ENCODE measurements at places on chromosomes 3 and 15.

DNA sequence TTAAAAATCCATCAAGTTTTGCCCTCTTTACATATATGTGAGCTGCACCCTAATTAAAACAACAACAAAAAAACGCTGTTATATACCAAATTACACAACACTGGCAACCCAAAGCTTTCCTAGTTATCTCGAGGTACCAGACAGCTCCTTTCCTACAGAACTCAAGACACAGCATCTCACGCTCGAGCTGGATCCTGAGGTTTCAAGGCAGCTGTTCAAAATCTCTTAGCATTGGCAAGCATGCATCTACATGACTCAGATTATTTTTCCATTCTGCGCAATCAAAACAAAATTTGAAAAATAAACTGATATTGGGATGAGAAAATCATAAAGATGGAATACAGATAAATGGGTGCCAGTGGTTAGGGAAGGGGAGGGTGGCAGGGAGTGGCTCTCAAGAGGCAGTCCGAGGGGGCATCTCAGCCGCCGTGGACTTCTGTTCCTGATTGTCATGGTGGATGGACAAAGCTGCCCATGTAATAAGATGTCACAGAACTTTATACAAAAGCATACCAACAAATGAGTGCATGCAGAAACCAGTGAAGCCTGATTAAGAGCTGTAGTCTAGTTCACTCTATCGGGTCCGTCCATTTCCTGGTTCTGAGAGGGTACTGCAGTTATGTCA, 91.5 kb downstream of the ADAMTS17 start:
- no peak for DNase-seq

DNA sequence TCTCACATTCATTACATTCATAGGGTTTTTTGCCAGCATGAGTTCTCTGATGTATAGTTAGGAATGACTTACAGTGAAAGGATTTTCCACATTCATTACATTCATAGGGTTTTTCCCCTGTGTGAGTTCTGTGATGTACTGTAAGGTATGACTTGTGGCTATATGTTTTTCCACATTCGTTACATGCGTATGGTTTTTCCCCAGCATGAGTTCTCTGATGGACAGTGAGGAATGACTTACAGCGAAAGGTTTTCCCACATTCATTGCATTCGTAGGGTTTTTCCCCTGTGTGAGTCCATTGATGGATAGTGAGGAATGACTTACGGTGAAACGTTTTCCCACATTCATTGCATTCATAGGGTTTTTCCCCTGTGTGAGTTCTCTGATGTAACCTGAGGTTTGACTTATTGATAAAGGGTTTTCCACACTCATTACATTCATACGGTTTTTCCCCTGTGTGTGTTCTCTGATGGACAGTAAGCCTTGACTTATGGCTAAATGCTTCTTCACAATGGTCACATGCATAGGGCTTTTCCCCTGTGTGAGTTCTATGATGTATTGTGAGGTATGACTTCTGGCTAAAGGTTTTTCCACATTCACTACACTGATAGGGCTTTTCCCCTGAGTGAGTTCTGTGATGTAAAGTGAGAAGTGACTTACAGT, 47.4 kb downstream of the ZNF717 start:
- no peak for DNase-seq

GRCh38 chr3:74789111-74789510, 174.7 kb upstream of the CNTN3 start:
- DNase-seq, result no peak

DNA sequence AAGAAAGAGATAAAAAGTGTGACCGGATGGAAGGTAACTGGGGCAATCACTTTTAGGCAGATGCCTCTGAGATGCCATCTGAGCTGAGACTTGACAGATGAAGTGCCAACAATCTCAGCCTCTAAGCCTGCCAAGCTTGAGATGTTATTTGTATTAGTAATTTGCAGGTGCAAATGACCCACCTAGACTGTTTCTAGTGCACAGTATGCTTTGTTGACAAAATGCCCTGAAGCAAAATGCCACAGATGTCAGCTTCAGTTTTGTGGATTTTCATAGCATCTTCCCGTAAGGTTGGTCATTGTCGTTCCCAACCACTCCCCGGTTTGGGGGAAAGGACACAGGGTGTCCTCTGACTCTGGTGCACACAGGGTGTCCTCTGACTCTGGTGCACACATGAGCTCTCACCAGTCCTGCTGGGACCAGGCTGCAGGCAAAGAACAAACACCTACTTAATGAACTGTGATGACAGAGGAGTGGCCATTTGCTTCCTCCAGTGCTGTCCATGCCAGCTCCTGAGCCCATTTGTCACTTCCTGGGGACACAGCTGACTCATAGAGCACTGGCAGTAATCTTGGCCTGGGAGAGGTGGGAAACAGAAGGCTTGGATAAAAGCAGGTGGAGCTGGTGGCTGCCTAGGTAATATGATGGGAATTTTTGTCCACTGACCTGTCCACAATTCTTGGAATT, 16.7 kb upstream of the PPP1R2 start:
- no peak for DNase-seq

DNA sequence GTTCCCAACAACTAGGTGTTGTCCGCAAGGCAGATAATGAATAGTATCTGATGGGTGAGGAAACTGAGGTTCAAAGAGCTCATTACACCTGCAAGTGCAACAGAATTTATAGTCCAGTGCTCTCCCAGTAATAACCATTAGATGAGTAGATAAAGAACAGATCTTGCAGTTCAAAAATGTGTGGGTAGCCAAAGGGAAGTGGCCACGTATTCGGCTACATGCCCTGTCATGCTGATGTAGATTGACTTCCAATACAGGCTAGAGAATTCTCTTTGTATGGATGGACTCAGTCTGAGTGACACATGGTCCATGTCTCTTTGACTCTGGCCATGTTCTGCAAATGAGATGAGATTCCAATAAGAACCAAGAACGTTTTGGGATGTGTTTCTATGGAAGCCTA, 187.9 kb upstream of the LPP start:
- no peak for DNase-seq

DNA sequence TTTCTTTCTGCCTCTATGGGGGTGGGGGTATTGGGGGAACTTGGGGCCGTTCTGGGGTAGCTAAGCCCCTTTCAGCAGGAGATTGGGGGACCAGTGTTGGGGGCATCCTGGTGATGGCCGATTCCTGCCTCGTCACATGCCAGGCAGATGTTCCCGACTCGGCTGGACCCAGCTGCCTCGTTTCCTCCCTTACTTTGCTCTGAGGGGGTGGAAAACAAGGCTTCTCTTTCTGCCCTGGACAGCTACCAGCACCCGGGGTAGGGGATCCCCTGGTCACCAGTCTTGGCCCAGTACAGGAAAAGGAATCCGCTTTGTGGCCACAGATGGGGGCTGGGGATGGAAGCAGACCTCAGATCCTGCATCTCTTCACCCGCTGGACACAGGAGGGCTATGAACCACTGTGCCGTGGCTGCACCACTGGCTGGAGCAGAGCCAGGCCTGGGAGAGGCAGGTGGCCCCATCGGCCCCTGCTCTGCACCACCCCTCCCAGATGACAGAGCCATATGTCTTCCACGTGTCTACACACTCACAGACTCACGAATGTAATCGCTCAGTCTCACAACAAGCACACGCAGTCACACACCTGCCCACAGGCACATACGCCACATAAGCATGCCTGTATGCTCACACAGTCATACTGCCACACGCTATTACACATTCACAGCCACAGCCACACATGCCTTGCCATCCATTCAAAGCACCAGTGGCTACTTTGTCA, 12.4 kb downstream of the SNX33 start:
- DNase-seq, result no peak
